ENCODE measurements at places on chromosomes 6 and 20.

GRCh38 chr6:97963193-97963592 is 680.2 kb upstream of the MMS22L start:
- no peak for DNase-seq

DNA sequence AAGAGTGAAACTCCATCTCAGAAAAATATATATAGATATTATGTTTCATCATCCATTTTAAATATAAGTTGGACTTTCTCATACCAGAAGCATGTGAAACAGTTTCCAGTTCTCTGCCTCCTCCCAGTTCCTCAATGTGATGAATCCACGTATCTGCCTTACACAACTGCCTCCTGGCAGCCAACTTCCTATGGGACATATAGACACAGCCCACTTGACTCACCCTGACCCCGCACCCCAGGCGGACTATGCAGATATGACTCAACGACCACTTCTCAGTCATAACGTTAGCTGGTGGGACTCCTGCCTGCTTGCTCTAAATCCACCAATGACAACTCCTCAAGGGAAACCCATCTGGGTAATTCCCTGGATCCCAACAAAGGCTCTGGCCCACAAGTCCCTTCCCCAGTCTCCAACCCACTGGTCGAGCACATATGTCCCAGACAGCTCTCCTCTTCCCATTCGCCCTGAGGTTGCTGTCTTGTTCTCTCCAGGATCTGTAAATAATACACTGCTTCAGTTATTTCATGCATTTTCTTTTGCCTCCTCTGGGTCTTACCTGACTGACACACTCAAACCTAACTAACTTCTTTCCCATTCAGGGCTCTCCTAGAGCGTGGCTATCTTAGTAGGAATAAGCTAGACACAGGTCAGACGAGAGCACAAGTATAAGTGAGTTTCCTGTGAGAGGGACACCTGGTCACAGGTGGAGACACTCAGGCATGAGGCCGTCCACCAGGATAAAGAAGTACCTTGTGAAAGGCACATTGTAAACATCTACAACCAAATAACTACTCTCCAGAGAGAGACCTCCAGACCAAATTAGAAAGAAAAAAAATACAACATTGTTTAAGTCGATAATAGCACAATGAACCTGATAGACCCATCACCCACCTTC is 548.5 kb downstream of the CD83 start:
- DNase-seq = no peak

- no peak for DNase-seq
These were observed 29.9 kb upstream of the MTHFD1L start for GRCh38 chr6:150835620-150836019.

- no peak for DNase-seq
These were observed 159.3 kb upstream of the JARID2 start for GRCh38 chr6:15086348-15087158.

GRCh38 chr20:31452575-31452974 is 12.1 kb downstream of the DEFB123 start:
- DNase-seq = no peak

DNA sequence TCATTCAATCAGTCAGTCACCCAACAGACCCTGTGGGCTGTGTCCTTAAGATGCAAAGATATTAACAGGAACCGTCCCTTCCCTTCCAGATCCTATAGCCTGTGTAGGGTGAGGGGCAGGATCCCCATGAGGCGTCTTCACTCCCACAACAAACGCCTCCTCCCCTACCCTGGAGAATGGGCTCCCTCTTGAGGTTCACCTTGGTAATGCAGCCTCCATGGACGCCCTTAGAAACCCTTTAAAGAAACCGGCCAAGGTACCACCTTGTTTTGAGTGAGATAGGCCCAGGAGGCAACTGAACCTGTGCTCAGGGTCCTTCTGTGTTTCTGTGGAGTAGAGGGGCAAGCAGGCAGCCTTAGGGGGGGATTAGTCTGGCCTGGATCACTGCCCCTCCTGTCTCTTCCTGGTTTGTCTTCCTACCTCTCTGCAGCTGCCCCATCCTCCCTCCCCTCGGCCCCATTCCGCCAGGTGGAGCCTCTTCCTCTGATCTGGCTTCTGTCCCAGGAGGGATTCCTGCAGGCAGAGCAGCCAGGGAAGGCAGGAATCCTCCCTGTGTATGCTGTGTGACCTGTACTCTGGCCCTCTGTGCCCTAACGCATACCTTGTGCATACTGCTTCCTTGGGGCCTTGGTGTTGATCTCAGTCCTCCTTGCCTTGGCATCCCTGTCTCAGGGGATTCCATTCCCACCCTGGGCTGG is 6.6 kb upstream of the GUCA1A start:
- DNase-seq = no peak

DNA sequence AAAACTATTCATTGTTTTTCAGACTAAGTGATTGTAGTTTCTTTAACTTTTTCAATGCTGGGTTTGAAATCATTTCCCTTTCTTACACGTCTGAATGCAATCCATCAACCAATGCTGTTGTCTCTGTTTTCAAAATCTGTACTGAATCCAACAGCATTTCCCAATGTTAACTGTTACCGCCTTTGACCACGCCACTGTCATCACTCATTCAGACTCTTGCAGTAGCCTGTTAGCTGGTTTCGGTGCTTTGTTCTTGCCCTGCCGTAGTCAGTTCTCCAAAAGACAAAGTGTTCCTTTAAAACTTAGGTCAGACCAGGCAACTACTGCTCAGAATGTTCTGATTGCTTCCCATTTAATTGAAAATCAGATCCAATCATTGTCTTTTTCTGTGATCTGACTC is 131.3 kb downstream of the PLCB4 start:
- DNase-seq = no peak

GRCh38 chr6:129621252-129621651 is 88.7 kb downstream of the ARHGAP18 start:
- no peak for DNase-seq

- no peak for DNase-seq
These were observed 138.7 kb downstream of the FOXO3 start for GRCh38 chr6:108699290-108700041.

- no peak for DNase-seq
These were observed 5.0 kb downstream of the LEMD2 start for GRCh38 chr6:33783781-33784520.

- no peak for DNase-seq
These were observed 142.5 kb upstream of the SPACA1 start for GRCh38 chr6:87905101-87905641.

DNA sequence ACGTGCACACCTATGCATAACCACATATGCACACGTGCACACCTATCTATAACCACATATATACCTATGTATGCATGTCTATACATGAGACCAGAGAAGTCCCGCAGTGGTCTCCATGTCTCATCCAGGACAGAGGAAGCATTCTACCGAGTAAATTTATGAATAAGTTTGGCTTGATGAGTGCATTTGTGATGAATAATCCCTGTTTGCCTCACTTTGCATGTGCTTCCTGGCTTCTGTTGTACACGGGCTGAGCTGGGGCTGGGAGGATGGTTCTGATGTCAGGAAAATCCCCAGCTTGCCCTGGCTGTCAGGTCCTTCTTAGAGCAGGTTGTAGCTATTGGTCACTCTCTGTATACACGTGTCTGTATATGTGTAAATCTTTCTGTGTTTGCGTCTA is 157.6 kb upstream of the RPS6KA2 start:
- no peak for DNase-seq

DNA sequence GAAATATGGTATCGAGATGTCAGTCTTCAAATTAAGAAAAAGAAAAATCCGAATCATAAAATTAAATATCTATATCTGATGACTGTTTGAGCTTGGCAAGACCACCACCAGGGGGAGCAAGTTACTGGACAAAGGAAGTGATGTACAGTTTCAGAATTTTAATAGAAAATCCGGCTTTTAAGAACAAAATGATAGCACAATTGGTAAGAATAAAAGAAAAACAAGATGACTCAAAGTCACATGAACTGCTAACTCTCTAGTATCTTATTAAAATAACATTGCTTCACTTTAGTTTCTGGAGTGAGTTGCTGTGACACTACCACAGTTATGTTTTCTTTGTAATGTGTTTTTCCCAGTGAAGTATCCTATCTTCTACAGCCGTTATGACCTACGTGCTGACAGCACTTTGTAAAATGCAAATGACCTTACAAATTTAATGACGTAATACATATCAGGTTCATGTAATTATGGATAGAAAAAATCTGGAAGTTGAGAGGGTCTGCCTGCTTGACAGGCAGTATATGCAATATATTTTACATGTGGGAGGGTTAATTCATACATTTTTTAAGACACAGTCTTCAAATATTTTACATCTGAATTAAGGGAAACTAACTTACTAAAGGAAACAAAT is 405.3 kb upstream of the HS3ST5 start:
- DNase-seq = no peak

DNA sequence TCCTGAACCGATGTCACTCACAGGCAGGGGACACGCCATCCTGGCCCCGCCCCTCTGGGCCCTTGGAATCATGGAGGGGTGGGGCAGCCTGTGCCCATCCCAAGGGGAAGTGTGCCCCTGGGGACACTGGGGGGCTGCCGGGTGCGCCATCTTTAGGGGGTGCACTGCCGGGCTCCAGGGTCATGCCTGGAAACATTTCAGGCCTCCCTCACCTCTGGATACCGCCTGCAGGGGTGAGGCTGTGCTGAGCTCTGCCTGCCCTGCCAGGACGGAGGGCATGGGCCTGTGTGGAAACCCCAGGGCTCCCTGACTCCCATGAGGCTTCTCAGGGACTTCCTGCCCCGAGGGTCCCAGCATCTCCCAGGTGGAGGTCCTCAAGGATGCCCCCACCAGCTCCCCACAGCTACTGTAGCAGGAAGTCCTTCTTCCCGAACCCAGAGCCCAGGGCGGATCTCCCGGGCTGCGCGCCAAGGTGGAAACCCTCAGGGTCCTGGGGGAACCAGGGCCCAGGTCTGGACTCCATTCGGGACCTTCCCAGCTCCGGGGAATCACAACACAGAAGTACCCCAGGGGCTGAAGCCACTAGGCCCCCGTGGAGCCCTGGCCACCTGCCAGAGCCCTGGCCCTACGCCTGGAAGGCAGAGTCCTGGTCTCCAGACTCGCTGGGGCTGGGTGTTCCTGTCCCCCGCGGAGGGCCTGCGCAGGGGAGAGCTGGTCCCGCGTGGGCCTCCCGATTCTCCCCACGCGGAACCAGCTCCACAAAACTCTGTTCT is 15.6 kb downstream of the CHRNA4 start:
- DNase-seq = no peak

- DNase-seq = no peak
These were observed 374.5 kb downstream of the RNGTT start for GRCh38 chr6:88588938-88589337.

DNA sequence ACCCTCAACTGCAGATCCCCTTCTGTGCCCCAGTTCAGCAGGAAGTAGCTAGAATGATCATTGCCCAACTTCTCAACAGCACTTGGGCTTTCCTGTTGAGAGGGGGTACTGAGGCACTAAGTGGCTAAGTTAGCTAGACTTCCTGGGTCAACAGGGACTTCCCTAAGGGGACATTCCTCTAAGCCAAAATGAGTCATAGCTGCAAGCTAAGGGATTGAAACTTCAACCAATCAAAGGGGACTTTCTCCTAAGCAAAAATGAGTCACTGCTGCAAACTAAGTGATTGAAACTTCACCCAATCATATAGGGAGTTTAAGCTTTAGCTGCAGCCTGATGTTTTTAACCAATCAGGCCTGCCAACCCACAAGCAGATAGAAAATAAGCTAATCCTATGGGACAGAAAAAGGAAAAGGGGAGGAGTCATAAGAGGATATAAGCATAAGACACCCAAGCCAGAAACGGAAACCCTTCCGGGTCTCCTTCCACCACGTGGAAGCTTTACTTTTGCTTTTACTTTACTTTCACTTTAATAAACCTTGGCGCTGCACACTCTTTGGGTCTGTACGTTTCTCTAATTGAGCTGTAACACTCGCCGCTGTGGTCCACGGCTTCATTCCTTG is 659.0 kb upstream of the HS3ST5 start:
- no peak for DNase-seq

Measured in esophagus squamous epithelium (tissue), 5 donors.